ENCODE measurements at places on chromosomes 12 and 14. TPM values are rescaled to one million over a fixed set of nuclear protein-coding genes. Genes with fewer than 3 reads are reported as not detected.

- DNase-seq, result peak; percentile 82
Measured at GRCh38 chr12:76020281-76020680, 11.3 kb downstream of the PHLDA1 start.

DNA sequence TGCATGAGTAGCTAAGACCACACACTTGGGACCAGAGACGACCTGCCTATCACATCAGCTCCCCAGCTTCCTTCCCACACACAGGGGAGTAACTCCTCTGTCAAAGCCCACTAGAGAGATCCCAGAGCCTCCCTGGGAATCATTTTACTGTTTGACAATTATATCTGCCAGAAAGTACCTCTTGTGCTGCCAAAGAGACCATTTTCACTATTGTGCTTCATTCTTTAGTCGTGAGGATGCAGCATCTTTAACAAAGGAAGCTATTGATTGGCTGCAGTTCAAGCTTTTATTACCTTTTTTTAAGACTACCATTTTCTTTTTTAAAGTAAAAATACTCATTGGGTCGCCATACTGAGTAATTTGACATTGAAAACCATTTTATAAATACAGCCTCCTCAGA lies 194.5 kb upstream of the RGS6 start:
- no peak for DNase-seq

DNA sequence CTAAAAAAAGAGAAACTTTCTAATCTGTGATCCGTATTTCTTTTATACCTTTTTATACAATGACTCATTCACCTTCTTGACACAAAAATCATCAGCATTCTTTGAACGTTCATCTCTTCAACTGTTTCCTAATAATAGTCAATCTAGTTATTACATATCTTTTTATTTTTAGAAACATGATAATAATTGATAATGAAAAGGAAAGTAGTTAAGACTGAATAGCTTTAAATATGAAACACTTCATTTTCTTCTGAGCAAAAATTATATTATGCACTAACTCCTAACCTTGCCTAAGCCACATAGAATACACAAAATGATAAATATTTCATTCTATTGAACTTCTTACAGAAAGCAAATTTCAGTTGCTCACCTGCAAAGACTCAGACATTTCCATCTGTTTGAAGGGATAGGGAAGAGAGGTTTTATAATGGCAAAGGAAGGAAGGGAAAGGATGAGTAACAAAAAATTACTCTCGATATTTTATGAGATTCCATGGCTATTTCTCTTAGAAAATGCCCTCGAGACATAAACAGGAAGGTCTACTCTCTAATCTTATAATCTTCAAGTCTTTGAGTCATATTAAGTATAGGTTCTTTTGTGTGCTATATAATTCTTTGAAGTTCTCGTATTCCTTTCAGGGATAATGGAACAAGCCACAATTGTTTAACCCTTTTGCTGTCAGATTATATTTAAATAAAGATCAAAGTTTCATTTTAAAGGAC lies 7.5 kb upstream of the KLHL42 start:
- no peak for DNase-seq

GRCh38 chr12:48351022-48351708 lies 446 bp upstream of the ZNF641 start:
- DNase-seq, result peak; percentile 67

- DNase-seq, result no peak
Measured at GRCh38 chr14:24362241-24362960, 5.6 kb upstream of the NFATC4 start.

DNA sequence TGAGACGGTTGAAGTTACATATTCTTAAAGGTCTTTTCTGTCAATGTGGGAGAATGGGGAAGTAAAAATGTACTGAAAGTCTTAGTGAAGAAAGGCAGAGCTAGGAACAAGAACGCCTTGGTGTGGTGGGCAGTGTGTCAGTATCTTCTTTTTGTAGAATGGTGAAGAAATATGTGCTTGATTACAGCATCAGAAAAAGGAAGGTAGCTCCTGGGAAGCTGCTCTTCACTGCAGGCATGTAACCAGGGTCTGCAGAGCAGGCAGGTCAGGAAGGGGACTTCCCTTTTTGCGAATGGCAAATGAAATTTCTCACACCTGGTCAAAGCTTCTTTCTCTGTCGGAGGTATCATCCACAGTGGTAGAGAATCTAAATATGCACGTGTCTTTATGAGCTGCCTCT lies 226.2 kb downstream of the ADAMTS20 start:
- DNase-seq, result peak; percentile 2

DNA sequence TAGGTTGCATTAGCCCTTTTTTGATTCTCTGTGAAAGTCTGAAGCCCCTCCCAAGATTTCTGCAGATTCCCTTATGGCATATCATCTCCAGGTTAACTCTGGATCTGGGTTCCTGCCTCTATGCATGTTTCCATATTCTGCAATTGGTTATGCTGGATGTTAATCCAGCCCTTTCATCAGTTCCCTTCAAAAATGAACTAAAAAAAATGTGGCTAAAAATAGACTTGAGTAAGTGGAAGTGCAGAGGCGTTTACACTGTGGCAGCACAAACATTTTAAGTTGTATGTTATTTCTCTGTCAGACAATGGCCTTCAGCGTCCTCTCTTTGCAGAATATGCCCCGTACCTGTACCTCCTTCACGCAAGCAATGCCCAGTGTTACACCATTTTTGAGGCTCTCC lies 11.4 kb downstream of the MGST1 start:
- no peak for DNase-seq

DNA sequence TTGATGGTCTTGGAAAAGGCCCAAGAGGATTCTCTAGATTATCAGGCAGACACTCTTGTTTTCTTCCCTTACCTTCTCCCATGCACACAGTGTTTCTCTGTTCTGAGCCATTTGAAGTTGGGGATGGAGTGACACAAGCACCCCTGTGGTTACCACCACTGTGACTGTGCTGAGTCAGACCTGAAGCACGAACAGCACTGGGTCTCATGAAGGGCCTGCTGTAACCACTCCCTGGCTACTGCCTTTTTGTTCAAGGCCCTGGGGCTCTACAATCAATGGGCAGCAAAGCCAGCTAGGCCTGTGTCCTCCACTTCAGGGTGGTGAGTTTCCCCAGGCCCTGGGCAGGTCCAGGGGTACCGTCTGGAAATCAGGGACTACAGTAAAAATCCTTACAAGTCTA lies 65.5 kb downstream of the TSPAN8 start:
- no peak for DNase-seq

DNA sequence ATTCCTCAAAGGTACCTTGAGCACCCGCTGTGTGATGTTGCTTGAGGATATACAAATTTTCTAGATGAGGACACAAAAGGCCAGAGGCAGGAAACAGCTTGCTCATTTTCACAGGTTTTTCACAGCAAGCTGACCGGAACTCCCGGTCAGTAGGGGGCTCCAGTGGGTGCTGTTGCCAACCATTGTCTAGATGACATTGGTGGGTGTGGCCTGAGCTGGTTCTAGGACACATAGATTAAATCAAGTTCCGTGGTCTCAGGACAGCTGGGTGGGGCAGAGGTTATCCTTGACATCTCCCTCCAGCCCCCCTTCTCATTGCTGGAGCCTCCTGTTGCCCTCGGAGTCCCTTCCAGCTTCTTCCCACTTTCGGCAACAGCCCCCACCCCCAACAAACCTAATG lies 153.6 kb upstream of the FKBP4 start:
- no peak for DNase-seq

GRCh38 chr12:15472036-15472435 lies 149.7 kb downstream of the PTPRO start:
- DNase-seq, result no peak

DNA sequence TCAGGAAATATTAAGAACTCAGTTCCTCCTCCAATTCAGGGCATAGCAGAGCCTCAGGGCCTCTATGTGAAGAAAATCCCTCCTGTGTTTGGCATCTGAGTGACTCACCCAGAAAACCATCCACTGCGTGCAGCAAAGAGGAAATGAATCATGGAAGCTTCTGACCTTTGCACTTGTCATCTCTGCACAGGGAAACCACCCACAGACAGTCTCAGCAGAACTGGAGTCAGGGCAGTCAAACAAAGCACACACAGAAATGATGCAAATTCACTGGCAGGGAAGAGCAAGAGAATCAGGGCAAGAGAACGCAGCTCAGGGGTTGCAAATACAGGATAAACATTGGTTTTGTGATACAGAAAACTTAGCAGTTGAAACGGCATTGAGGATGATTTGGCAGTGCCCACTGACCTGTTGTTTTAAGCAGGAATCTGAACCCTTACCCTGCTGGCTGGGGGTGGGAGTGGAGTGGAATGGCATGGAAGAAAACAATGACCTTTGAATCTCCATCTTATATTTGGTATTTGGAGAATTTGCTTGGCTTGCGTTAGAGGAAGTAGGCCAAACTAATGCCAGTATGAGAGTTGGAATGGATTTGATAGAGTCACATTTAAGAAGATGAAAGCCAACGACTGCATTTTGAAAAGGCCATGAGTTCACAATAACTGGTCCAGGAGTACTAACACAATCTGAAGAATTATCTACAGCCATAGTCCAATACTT lies 53.5 kb downstream of the PHLDA1 start:
- peak; percentile 98 for DNase-seq

- DNase-seq, result peak; percentile 8
Measured at GRCh38 chr12:18139989-18140596, 50.1 kb upstream of the RERGL start.

DNA sequence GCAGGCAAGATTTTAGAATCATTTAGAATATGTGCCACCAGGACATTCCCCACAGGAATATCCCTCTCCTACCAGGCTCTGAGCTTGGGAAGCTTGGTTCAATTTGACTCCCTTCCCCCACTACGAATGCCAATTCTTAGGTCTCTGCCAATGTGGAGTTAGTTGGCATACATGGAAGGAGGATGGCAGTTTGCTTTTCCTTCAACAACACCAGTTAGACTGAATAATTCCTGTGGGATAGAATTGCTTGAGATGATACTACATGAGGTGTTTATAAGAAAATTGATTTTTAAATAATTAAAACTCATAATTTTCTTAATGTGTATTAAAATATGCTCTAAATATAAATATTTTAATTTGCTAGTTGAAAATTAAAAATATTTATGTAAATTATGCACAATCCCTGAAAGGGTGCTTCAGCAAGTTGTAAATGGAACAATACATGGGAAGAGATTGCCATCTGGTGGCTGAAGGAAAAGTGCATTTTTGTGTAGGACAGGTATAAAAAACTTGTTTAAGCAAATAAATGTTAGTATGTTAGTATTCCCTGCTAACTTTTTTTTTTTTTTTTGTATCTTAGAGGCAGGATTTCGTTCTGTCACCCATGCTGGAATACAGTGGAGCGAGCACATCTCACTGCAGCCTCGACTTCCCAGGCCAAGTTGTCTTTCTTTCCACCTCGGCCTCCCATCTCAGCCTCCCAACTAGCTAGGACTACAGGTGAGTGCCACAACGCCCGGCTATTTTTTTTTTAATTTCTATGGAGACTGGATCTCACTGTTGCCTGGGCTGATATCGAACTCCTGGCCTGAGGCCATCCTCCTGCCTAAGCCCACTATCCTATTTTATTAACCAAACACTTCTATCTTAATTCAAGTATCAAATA lies 25.8 kb upstream of the STRAP start:
- peak; percentile 41 for DNase-seq

GRIP1 gene
- polyA plus RNA-seq, result not detected

LRP1-AS gene
- not detected for polyA plus RNA-seq

SMIM41 gene
- not detected for polyA plus RNA-seq

NTF3 gene
- not detected for polyA plus RNA-seq
